ENCODE measurements at places on chromosomes 5 and 9.

DNA sequence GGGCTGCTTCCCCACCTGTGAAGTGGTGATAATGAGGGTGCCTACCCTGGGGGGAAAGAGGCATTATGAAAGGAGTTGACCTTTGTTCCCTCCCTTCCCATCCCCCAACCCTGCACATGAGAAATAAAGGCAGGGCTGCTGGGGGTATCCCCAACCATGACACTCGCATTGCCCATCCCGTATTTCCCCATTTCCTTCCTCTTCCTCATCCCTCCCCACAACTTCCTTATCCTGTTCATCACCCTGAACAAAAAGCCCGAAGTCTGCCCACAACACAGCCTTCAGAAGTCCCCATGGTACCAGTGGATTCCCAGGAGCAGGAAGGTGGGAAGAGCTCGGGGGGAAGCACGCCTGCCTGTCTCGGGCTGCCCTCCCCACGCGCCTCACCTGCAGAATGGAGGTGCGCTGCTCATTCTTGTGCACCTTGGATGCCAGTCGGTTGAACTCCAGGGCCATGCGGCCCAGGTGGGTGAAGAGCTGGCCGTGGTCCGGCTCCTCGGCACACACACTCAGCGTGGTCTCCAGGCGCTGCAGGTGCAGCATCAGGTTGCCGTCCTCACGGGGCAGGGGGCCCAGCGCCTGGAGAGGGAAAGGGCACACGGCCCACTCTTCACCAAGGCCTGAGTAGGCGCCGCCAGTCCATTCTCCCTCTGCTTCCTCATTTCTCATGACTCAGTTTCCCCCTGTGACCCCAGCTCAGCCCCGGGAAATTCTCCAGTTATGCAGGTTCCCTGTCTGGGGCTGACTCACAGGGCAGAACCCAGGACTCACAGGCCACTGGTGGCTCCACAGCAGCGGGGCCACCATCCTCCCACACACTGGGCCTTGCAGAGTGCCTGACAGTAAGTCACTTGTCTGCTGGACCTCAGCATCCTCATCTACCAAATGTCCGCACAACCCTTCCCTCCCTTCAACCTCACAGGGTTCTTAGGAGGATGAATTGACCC is 24.2 kb downstream of the TNIP1 start:
- DNase-seq = no peak

- DNase-seq = no peak
Measured at GRCh38 chr9:97820373-97820772, 32.7 kb upstream of the FOXE1 start.

- DNase-seq = no peak
Measured at GRCh38 chr5:151664694-151665585, 21.8 kb downstream of the SPARC start.

GRCh38 chr5:133977161-133977787 is 8.8 kb upstream of the C5orf15 start:
- DNase-seq = no peak

DNA sequence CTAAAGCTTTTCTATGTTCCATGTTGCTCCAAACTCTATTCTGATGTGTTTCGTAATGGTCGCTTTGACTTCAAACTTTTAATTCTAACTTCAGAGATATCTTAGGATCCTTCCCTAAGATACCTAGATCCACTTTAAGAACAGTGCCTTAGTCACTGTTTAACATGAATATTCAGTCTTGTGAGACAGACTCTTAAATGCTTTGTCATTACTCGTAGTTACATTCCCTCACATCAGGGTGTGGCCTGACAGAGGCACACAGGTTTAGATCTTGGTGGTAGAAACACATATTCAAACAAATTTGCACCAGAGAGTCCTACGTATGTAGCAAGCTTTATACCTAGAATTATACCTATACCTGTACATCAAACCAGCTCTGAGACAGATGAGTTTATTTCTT is 687.0 kb upstream of the C9orf72 start:
- DNase-seq = no peak

- no peak for DNase-seq
Measured at GRCh38 chr9:121820286-121821005, 169.0 kb downstream of the DAB2IP start.

GRCh38 chr5:88885002-88885401 is 2.0 kb upstream of the MEF2C start:
- no peak for DNase-seq

DNA sequence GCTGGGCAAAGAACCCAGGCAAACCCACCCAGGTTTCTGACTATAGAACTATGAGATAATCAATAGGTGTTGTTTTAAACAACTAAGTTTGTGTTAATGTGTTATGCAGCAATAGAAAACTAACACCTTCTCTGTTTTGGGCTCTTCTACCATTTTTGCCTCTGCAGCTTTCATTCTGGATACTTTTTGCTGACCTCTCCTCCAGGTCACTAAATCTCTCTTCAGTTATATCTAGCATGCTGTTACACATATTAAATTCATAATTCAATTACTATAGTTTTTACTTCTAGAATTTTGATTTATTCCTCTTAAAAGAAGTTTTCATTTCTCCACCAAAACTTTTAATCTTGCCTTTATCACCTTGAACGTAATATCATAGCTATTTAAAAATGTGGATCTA is 17.2 kb downstream of the MAPK9 start:
- no peak for DNase-seq

DNA sequence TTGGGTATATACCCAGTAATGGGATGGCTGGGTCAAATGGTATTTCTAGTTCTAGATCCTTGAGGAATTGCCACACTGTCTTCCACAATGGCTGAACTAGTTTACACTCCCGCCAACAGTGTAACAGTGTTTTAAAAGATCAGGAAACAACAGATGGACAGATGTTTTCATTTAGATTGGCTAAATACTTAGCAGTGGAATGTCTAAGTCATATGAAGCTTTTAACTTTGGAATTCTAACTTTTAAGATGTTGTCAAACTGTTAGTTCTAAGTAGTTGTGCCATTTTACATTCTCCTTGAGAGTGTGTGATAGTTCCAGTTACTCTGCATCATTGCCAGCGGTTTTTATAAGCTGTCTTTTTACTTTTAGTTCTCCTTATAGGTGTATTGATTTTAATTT is 688.8 kb downstream of the SEMA5A start:
- no peak for DNase-seq

- DNase-seq = no peak
Measured at GRCh38 chr5:181121675-181122561, 9.1 kb downstream of the OR2V1 start.

DNA sequence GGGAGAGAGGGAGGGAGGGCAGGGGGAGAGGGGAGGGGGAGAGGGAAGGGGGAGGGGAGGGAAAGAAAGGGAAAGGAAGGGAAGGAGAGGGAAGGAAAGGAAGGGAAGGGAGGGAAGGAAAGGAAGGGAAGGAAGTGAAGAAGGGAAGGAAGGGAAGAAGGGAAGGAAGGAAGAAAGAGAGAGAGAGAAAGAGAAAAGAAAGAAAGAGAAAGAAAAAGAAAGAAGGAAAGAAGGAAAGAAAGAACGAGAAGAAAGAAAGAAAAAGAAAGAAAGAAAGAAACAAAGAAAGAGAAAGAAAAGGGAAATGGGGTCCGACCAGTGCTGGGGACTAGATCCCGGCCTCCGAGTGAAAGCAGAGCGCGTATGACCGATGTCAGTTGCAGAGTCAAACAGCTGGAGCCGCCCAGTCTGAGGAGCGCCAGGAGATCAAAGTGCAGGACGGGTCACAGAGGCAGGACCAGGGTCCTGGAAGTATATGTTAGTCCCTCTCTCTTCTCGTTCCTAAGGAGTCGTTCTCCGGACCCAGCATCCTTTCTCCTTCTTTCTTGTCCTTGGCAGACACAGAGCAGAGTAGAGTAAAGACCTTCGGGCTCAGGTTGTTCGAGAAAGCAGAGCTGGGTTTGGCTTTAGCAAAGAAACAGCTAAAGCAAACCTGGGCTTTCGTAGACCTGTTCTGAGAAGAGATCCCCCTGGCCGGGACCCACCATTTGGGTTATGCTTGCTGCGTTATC is 305.4 kb upstream of the MSX2 start:
- DNase-seq = no peak

DNA sequence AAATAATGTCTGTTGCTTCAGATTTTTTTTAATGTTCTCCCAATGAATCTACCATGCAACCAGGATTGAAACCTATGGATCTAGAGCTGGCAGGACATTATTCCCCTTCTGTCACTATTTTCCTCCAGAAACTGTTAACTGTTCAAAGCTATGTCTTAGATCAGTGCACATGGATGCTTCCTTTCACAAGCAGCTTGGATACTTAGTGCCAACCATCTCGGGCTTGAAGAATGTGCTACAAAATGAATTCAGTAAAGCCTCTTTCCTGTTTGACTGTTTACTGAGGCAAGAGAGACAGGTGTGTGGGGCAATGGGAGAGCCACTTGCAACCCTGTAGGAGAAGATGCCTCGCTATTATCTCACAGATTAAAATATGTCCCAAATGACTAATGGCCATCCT is 774.8 kb downstream of the KCTD16 start:
- no peak for DNase-seq

DNA sequence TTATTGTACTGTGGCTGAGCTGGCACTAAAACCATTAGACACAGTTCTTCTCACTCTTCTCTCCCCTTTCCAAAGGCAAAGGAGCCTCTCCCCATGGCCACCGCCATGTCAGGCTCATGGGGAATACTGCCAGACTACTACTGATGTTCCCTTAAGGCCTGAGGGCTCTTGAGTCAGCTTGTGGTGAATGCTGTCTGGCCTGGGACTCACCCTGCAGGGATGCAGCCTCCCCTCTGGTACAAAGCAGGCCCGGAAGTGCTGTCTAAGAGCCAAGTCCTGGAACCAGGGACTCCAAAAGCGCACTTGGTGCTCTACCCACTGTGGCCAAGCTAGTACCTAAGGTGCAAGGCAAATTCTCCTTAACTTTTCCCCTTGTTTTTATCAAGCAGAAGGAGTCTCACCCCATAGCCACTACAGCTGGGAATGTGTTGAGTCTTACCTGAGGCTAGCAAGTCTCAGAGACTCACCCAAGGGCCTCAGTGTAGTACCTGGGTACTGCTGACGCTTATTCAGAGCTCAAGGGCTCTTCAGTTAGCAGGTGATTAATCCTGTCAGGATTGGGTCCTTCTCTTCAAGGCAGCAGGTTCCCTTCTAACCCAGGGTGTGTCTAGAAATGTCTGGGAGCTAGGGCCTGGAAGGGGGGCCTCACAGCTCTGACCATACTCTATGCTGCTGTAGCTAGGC is 33.2 kb upstream of the C5orf46 start:
- no peak for DNase-seq

GRCh38 chr5:2303431-2304100 is 420.8 kb upstream of the IRX4 start:
- no peak for DNase-seq

DNA sequence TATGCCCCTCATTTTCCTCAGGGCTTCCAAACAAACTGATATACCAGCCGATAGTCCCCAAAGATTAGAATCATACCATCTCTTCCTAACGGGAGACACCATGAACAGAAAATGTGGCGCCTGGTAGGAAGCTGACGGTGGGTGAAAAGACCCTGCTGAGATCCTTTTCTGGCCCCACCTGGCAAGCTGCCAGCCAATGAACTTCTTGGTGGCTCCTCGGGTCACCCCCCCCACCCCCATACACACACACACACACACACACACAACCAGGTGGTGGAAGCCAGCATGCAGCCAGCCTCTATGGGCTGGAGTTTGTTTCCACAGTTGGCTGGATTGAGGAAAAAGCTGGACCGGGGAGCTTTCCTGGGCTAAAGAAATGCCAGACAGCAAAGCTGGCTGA is 4.8 kb upstream of the CCIN start:
- no peak for DNase-seq

GRCh38 chr9:82745919-82746318 is 317.0 kb downstream of the RASEF start:
- DNase-seq = no peak

- no peak for DNase-seq
Measured at GRCh38 chr9:89309608-89310474, 1.2 kb upstream of the CKS2 start.

GRCh38 chr5:124262470-124262869 is 484.0 kb downstream of the ZNF608 start:
- DNase-seq = no peak

All from NCI-H2227 treated with DMSO at 0.1 percent for 48 hours (cell line).